Activated gamma-delta T cell (primary cell): ENCODE measurements at places on chromosomes 13 and 19.

DNA sequence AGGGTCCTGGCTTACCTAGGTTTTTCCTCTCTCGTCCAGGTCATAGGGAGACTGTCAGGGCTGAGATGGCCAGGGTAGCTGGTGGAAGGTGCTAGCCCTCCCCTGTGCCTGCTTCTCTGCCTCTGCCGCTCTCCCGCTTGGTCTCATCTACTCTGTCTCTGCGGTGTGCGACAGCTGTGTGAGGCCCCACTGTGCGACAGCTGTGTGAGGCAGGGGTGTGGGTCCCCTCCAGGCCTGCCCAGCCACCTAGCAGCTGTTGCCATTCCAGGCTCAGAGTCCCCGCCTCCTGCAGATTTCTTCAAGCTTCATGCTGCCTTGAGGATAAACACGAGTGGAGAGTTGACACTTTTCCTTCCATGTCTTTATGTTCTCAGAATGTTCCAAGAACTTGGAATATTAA lies 53.0 kb downstream of the ARHGEF7 start:
- DNase-seq, result no peak

DNA sequence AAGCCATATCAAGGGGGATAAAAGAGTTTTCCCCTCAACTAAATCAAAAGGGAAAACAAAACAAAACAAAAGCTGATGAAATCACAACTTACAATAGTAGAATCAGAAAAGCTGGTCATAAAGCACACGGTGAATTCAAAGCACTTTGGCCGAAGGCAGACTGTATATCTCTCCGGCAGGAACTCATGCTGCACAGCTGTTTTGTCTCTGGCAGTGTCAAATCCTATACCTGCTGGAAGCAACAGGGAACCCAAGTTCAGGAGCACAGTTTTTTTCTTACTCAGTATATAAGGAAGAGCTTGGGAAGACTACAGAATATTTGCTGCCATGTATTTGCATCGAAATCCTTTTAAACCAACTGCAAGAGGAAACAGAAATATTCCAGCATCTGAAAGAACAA lies 213.7 kb downstream of the RFC3 start:
- no peak for DNase-seq

GRCh38 chr13:108877300-108877699 lies 247.9 kb downstream of the MYO16 start:
- no peak for DNase-seq

- DNase-seq, result peak; percentile 43
Measured at GRCh38 chr19:10289167-10289835, 451 bp upstream of the ICAM5 start.

DNA sequence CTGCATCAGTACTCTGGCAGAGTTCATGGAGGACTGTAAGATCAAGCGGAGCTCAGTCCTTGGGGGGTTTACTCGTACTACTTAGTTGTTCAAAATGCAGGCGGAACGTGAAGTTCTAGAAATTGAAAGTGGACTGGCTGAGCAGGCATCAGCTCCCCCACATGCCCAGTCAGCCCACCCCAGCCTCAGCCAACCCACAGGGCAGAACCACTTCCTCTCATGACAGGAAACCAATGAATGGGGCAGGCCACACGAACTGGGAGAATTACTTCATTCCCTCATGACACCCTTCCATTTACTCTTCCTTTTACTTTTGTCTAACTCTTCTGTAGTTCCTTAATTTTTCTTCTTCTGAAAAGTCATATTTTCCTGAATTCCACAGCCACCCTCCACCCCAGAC lies 71.9 kb downstream of the FLT1 start:
- no peak for DNase-seq

DNA sequence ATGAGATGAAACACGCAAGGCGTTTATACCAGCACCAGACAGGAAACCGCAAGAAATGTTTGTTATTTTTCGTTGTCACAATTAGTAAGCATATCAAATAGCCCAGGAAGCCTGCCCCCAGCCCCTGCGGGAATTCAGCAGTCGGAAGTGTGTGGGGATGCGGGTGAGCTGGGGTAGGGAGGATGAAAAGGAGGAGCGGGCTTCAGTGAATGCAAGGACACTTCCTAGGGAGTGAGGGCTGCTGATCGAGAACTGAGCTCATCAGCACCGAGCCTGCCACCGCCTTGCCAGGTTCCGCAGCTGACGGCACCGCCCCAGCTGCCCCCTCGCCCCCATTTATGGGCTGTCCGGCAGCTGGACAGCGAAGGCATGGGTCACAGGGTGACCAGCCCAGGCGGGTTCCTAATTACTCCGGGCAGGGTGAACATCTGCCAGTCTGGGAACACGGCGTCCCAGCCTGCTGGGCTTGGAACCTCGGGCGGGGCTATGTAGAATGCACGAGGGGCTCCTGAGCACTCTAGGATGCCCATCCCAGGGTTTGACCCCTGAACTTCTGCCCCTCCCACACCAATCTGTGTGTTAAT lies 1.6 kb upstream of the BEST2 start:
- DNase-seq, result no peak

GRCh38 chr19:53055117-53055516 lies 10.6 kb downstream of the ERVV-2 start:
- no peak for DNase-seq

DNA sequence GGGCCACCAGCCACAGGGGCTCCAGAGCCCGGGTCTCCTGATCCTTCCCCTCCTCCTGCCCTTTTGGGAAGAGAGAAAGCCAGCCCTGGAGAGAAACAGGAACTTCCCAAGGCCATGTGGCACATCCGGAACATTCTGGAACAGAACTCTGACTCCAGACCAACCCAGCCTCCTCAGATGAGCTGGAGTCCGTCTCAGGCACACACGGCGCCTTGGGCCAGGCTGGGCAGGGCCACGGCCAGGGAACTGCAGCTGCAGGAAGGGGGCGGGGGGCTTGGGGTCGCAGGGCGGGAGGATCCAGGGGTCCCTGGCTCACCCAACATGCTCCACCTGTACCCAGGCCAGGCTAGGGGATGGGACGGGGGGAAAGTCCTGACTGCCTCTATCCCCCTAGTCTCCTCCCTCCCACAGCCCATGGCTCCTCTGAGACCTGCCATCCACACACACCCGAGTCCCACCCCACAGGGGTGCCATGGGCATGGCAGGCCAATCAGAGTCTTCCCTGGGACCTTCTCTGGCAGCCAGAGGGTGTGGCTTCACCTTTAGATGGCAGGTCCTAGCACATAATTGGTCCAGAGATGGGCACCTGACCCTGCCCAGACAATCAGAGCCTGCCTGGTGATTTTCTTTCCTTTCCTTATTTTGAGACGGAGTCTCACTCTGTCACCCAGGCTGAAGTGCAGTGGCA lies 22.9 kb downstream of the SBNO2 start:
- no peak for DNase-seq

DNA sequence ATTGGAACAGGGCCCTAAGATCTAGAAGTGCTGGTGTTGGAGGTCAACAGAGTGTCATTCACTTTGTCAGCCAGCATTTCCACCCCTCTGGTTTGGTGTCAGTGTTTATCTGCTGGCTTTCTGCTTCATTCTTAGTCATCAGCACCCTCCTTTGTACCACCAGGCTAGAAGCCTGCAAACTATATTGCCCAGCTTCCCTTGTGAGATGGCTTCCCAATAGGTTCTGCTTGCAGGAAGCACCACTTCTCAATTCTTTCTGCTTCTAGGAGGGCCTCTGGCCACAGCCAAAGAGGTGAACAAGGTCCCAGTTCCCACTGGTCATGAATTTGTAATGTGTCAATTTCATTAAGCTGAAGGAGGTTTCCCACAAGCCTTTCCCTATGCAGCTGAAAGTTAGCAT lies 36.4 kb upstream of the CALM3 start:
- DNase-seq, result no peak

- DNase-seq, result no peak
Measured at GRCh38 chr19:47417107-47417745, 2.1 kb downstream of the MEIS3 start.

GRCh38 chr19:7742575-7742974 lies 4.8 kb downstream of the CD209 start:
- DNase-seq, result no peak

DNA sequence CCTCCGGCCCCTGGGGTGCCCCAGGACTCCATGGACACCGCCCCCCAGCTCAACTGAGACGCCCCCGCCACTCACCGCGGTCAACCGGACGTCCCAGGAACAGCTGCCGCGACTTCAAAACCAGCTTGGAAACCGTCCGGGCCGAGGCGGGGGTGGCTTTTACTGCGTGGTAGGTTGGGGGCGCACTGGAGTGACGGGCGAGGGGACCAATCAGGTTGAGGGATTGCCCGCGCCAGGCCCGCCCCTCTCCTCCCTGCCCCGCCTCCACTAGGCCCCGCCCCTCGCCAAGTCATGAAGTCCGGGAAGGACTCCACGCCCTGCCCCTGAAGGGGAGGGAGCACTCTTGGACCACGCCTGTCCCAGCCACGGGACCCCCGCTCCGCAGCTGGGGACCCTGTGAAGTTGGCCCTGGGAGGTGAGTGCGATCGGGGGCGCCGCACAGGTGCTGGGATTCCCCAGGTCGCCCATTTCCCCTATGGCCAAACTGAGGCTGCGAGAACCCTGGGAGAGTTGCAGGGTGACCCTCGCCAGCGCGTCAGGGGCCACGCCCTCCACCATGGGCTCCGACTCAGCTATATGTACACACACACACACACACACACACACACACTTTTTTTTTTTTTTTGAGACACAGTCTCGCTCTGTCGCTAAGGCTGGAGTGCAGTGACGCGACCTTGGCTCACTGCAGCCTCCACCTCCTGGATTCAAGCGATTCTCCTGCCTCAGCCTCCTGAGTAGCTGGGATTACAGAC lies at the start of gene PLIN3:
PLIN3 (minus strand) TSS at position 134 of the 752 bp plus-strand sequence. CDS start 6,273 bp downstream, outside the sequence.
- peak; percentile 67 for DNase-seq

DNA sequence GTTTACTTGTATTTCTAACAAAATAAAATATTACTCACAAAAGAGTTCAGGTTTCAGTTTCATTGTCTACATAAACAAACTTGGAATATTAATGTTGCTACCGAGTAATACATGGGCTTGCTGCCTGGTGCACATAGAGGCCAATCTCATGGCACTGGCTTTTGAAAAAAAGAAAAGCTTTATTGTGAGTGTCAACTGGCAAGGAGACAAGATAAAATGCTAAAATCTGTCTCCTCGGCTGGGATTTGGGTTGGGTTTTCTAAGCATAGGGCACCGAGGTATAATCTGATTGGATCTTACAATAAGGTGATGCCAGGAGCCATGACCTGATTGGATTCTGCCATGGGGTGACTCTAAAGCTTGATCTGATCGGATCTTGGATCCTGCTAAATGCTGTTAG lies 1519.9 kb upstream of the MIR17HG start:
- no peak for DNase-seq
